Activated T-cell treated with anti-CD3 and anti-CD28 coated beads for 24 hours (primary cell): ENCODE measurements at places on chromosomes 16 and 17.

DNA sequence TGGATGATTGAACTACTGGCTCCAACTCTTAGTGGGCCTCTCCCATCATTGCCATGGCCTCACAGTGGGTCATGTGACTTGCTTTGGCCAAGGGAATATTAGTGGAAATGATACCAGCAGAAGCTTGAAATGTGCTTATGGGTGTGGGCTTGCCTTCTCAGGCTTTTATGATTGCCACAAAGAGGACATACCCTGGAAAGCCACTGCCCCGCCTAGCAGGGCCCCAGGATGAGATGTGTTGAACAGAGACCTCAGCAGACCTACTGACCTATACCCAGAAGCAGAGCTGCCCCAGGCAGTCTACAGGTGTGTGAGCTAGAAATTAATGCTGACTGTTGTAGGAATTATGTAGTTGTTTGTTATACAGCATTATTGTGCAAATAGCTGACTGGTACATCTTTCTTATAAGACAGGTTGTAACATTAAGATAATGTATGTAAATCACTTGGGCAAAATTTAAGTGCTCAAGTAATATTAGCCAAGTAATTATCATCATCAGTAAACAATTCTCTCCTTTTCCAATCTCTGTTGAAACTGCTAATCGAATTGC is 67.8 kb upstream of the CDH5 start:
- DNase-seq, result no peak

- no peak for DNase-seq
These were observed 20.7 kb downstream of the CD7 start for GRCh38 chr17:82296511-82297279.

GRCh38 chr16:15672514-15673167 is 22.6 kb downstream of the NDE1 start:
- peak; percentile 32 for DNase-seq

DNA sequence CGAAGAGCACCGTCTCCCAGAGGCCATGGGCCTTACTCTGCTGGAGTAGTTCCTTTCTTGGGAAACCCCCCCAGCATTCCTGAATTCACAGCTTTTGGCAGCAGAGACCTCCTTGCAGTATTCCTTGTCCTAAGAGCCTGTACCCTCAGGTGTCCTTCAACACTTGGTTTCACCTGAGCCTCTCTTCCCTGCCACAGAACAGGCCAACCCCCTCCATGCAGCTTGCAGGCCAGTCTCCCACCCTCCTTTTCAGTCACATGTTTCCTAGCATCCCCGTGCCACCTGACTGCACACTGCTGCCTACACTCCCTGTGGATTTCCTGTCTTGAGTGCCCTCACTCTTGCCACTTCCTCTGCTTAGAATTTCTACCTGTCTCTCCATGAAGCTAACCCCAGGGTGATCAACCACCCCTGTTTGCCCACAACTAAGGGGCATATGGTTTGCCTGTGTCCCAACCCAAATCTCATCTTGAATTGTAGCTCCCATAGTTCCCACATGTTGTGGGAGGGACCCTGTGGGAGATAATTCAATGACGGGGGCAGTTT is 65.5 kb downstream of the DYNLRB2 start:
- DNase-seq, result no peak

- DNase-seq, result no peak
These were observed 52.4 kb downstream of the WWP2 start for GRCh38 chr16:69814561-69814960.
